Osteocyte (in vitro differentiated cells): ENCODE measurements at places on chromosomes 12 and 14.

DNA sequence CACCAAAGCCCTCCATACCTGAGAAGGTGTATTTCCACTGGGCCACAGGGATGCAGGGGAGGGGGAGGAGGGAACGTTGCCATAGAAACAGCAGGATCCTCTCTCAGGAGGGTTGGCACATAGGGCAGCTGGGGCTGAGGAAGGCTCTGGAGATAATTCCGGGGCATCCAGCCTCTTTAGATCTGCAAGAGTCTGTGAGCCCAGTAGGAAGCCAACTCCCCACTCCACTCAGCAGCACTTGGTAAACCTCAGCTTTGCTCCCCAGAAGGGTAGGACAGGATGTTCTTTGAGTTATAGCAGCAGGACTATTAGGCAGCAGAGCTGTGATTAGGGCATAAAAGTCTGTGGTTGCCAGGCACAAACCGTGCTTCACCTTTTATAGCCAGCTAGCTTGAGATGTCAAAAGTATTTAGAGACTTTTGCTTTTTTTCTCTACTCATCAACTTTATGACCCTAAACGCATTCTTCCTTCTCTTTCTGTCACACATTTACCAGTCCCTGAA lies 7.8 kb upstream of the PLEKHG3 start:
- H3K36me3 ChIP-seq, result no peaks in the 10 kb centered on the region
- H3K4me3 ChIP-seq, result no peak overlapping the region
- peaks cover 13% of the 10 kb centered on the region for H3K4me1 ChIP-seq
- H3K27me3 ChIP-seq, result peaks cover 6% of the 10 kb centered on the region
- DNase-seq, result no peak

DNA sequence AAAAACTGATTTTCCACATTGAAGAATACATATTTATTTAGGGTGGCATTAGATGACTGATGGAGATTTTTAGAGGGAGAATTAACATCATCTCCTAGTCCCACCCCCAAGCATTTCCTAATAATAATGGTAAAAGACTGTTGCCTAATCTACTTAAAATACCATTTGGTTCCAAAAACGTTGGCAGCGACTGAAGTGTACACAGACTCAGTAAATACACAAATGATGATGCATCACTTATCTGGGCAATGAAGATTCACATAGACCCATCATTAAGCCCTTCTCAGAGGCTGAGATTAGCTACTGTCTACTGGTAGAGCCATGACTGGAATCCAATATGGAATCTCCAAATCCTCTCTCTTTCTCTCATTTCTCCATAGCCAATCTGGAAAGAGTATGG lies 18.2 kb downstream of the RTN1 start:
- H3K27me3 ChIP-seq, result peaks cover 15% of the 10 kb centered on the region
- no peak overlapping the region for H3K27ac ChIP-seq
- no peak overlapping the region for H3K4me3 ChIP-seq
- no peaks in the 10 kb centered on the region for H3K36me3 ChIP-seq
- H3K4me1 ChIP-seq, result no peaks in the 10 kb centered on the region

- peaks cover 12% of the 10 kb centered on the region for H3K4me1 ChIP-seq
- H3K36me3 ChIP-seq, result peaks cover 2% of the 10 kb centered on the region
- H3K4me3 ChIP-seq, result no peak overlapping the region
- no peak for DNase-seq
- peaks cover 2% of the 10 kb centered on the region for H3K27me3 ChIP-seq
- H3K27ac ChIP-seq, result peak overlapping the region; percentile 28
These were observed 57.3 kb upstream of the ELK3 start for GRCh38 chr12:96136725-96137378.

DNA sequence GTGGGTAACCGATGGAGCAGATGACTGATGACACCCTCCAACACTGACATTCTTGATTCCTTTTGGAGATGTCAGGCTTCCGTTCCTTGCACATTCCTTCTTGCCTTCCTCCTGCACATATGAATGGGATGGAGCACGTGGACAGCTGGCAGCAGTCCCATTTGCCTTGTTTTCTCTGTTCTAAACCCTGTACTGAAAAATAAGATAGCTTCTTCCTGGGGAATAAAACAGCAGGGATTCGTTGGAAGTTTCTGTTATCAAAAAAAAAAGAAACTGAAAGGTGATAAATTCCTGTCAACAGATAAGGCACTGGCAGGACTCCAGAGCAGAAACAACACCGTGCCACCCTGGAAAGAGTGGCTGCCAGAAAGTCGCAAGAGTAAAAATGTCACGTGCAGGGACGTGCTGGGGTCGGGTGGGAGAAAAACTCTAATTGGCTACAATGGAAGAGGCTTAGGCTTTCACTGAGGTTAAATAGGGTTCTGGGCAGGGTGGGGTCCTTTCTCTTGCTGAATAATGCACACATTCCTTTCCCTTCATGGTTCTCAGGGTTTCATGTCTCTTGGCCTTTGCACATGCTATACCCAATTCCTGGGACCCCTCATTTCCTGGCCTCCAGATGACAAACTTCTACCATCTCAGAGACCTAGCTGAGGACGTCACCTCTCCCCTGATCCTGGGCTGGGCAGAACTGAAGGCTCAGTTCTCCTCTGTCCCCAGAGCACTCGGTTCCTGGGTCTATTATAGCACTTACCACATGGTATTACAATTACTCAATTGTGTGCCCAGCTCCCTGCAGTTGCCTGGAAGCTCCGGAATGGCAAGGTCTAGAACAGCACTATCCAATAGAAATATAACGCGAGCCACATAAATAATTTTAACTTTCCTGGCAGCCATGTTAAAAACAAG lies 7.0 kb upstream of the NUAK1 start:
- H3K27me3 ChIP-seq, result no peaks in the 10 kb centered on the region
- peaks cover 36% of the 10 kb centered on the region for H3K4me1 ChIP-seq
- no peak overlapping the region for H3K4me3 ChIP-seq
- no peak overlapping the region for H3K27ac ChIP-seq

GRCh38 chr12:43111608-43112007 lies 440.4 kb downstream of the ADAMTS20 start:
- peaks cover 13% of the 10 kb centered on the region for H3K4me1 ChIP-seq
- H3K4me3 ChIP-seq, result no peak overlapping the region
- no peak overlapping the region for H3K27ac ChIP-seq
- no peaks in the 10 kb centered on the region for H3K36me3 ChIP-seq
- DNase-seq, result no peak

GRCh38 chr12:6374786-6375160 lies 590 bp downstream of the SCNN1A start:
- no peak for DNase-seq
- H3K4me3 ChIP-seq, result no peak overlapping the region
- no peaks in the 10 kb centered on the region for H3K27me3 ChIP-seq
- H3K27ac ChIP-seq, result peak overlapping the region; percentile 95
- peaks cover 76% of the 10 kb centered on the region for H3K4me1 ChIP-seq

GRCh38 chr14:93984987-93985410 lies 8.6 kb upstream of the ASB2 start:
- no peak for DNase-seq
- peaks cover 10% of the 10 kb centered on the region for H3K27me3 ChIP-seq
- no peaks in the 10 kb centered on the region for H3K36me3 ChIP-seq
- no peak overlapping the region for H3K27ac ChIP-seq
- peaks cover 10% of the 10 kb centered on the region for H3K4me1 ChIP-seq
